Hematopoietic multipotent progenitor cell treated with erythropoietin and hydrocortisone succinate and interleukin-3 and kit ligand, for 15 days (in vitro differentiated cells): ENCODE measurements at places on chromosomes 12 and 14.

- no peak for DNase-seq
Measured at GRCh38 chr14:72549854-72550253, 344.0 kb downstream of the DPF3 start.

- DNase-seq: no peak
Measured at GRCh38 chr14:98958048-98958631, 313.9 kb downstream of the BCL11B start.

GRCh38 chr14:99821519-99822508 lies 28.6 kb downstream of the EML1 start:
- DNase-seq: no peak

GRCh38 chr12:31880340-31880739 lies 78.9 kb upstream of the RESF1 start:
- no peak for DNase-seq

DNA sequence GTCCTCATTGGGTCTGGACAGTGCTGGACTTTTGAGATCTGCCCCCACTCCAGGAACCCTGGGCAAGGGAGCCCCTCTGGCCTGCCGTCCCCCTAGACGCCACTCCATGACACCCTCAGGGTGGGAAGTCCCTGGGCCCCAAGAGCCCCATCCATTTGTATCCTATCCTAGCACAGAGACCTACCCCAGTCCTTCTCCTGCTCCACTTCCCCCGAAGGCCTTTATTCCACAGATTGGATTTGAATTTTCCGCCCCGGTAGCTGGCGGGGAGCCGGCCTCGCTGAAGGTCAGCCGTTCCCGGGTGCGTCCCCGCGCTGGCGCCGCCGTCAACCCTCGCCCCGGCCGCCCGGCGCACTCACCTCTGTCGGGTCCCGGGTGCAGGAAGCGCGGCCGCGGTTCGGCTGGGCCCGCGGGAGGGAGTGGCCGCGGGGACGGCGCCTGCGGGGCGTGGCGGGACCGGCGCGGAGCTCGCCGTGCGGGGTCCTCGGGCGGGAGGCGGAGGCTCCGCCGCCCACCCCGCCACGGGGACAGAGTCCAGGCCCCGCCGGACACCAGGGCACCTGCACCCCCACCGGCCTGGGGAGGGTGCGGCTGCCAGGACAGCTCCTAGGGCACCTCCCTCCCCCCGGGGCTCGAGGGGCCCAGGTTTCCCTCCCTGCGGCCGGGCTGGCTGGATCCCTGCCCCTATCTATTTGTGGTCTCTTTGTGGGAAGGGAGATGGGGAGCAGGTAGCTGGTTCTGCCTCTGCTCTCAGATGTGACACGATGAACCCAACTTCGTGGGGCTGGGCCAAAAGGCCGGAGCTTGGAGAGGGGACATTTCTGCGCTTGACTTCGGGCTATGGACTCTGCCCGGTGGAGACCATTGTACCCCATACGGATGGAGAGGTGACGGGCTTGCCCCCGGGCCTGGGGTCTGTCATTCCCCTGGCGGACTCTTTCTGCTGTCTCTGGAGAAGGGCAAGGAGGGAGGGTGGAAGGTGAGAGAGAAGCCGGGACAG lies 19.9 kb upstream of the GPR68 start:
- DNase-seq: peak; percentile 14

GRCh38 chr14:72366619-72367018 lies 434.4 kb downstream of the RGS6 start:
- no peak for DNase-seq

- no peak for DNase-seq
Measured at GRCh38 chr12:12428961-12429657, 72.2 kb downstream of the BORCS5 start.

- no peak for DNase-seq
Measured at GRCh38 chr12:25797386-25797785, 161.1 kb upstream of the RASSF8 start.

GRCh38 chr12:95884998-95885397 lies 26.2 kb downstream of the SNRPF start:
- no peak for DNase-seq

DNA sequence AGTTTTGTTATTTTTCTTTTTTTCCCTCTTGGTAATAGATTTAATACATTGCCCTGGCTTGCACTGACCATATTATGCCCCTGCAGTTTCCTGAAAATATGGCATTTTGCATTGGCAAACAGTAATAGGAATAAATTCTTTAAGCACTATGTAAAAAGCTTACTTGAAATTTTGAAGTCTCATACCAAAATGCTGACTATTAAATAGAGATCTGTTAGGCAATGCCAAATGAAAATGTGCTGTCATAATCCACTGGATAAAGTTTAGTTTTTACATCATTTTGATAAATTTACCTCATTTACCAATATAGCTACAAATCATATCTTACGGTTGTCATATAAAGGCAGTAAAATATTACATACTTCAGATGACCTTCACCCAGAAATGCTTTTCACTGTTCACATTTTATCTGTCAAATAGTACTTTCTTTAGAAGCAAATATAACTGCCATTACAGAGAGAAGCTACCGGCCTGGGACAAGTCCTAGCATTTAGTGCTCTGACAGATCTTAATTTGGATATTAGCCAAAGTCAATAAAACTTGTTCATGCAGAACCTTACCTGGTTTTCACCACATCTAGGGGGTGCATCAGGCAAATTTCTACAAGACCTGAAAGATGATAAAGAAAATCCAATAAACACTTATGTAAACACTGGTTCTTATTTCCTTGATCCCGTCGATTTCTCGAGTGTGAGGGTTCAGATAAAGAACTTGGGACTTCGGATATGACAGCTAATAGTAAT lies 212.9 kb downstream of the PAX9 start:
- no peak for DNase-seq

DNA sequence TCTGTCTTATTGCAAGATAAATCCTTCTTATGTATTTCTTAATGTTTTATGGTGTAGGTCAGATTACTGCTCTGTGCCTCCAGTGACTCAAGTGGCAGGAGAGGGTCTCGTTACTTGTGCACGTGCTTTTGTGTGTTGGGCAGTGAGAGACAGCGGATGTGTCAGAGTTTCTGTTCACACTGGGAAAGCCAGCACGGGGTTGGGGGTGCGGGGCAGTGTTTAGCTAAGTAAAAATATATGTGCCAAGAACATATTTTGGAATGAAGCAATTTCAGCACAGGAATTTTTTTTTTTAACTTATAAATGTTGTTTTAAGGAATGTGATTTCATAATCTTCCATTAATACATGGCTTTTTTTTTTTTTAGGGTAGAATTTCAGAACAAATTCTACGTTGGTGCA lies 4.5 kb upstream of the DNAH10 start:
- no peak for DNase-seq

DNA sequence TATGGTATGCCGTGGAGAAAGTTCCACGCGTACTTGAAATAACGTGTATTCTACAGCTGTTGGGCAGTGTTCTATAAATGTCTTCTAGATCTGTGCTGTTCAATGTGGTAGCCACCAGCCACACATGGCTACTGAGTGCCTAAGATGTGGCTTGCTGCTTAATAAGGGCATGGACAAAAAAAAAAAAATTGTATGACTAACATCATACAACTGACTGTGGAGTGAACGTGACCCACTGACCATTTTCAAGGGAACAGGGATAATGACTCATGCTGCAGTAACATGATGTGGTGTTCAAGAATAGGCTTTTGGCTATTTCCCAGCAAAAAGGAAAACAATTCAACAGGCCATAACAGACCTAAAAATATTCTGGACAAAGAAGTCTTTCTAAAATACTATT lies 13.0 kb downstream of the ATG14 start:
- DNase-seq: no peak

GRCh38 chr12:105928436-105928835 lies 210.3 kb downstream of the NUAK1 start:
- DNase-seq: no peak

DNA sequence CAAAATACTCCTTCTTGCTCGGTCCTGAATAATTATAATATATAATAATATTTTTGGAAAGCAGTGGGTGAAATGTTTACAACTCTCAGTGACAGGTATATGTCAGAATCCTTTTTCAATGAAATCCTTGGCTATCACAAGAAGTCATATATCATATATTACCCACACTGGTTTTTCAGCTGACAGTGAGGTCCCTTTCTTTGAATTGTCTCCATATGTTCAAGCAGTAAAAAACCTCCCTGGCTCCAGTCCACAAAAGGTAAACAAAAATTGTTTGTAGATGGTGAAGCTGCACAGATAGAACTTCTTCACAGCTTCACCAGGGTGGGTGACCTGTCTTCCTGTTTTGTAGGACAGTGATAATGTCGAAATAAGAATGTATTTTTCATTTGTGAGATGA lies 44.0 kb downstream of the A2ML1 start:
- DNase-seq: no peak

GRCh38 chr14:80047761-80048160 lies 163.5 kb downstream of the DIO2 start:
- DNase-seq: no peak

DNA sequence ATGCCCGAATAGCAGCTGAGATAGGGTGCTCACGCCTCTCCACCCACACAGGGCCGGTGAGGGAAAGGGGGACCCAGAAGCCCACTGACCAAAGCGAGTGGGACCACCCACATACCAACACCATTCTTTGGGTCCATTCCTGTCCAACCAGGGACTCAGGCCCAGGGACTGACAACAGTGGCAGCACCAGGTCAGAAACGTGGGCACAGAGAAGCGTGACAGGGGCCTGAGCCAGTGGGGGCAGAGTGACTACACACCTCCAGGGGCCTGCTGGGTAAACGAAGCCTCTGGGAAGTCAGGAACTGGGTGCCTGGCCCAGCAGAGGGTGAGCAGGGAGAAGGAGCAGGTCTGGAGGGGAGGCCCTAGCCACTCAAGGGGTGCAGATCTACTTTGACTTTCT lies 13.7 kb downstream of the SPRYD3 start:
- no peak for DNase-seq

DNA sequence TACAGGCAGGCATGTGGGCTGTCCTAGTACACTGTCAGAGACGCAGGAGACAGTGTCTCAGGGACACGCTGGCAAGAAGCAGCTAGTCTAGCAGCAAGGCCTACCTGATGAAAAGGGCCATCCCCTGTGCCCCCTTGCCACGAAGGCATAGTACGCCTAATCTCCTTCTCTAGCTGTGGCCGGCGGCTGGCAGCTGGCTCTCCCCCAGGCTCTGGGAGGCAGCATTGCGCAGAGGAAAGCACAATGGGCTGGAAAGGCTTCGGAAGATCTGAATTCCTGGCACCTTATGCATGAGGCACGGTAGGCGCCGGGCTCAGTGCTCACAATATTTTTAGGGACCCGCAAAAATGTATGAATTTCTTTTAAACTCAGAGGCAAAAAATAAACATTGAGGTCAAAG lies 16.0 kb upstream of the PLEKHH1 start:
- DNase-seq: no peak

DNA sequence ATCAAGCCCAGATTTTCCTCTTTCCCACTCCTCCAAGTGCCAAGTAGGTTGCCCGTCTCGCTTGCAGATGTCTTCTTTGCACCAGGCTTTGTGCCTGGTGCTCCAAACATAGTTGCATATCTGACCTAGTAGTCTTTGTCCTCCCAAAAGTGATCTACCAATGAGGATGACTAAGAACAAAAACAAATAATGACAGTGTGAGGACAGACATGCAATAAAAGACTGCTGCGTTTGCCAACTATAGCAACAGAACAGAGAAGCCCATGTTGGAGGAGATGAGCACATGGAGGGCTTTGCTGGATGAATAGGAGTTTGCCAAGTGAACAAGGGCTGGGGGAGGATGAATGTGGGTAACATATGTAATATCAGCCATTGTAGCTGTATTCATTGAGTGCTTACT lies 15.6 kb downstream of the DTX1 start:
- no peak for DNase-seq

DNA sequence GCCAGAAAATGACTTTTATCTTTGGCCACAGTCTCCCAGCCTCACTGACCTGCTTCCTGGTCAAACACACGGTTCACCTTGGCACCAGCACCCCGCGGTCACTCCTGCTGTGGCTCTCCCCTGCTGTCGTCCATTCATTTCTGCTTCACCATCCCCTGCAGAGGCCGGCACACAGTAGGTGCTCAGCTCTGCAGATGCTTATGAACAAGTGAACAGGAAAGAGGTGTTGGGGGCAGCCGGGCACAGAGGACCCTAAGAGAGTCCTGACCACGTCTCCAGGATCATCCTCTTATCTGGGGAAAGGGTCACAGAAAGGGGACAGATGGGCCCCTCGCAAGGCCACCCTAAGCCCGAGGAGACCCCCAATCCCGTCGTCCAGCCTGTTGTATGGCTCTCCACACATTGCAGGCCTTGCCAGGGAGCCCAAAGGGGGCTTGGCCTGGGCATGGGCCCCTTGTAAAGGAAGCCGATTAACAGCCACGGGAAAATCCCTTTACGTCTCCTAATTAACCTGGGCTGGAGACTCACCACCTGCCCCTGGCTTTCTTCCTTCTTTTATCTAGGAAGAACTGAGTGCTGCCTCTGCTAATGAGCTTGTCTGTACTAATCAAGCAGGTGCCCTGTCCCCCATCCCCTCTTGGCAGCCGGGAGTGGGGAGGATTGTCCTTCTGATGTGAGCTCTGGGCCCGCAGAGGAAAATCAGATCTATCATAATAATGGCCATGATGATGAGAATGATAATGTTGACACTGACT lies 119.2 kb downstream of the AACS start:
- DNase-seq: no peak

DNA sequence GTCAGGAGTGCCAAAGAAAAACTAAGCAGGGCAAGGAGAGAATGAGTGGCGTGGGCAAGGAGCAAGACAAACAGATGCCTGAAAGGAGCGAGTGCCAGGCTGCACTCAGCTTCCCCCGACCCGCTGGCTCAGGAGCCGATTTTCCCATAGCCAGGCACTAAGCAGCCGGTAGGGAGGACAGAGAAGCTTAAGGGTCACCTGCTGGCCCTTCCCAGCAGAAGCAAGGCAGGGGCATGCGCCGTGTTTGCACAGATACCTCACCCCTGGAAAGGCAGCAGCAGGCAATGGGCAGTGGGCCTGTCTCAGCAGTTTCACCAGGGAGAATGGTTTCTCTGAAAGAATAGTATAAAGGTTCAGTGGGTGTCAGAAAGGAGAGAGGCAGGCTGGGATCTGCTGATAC lies 104.9 kb upstream of the FKBP4 start:
- no peak for DNase-seq

DNA sequence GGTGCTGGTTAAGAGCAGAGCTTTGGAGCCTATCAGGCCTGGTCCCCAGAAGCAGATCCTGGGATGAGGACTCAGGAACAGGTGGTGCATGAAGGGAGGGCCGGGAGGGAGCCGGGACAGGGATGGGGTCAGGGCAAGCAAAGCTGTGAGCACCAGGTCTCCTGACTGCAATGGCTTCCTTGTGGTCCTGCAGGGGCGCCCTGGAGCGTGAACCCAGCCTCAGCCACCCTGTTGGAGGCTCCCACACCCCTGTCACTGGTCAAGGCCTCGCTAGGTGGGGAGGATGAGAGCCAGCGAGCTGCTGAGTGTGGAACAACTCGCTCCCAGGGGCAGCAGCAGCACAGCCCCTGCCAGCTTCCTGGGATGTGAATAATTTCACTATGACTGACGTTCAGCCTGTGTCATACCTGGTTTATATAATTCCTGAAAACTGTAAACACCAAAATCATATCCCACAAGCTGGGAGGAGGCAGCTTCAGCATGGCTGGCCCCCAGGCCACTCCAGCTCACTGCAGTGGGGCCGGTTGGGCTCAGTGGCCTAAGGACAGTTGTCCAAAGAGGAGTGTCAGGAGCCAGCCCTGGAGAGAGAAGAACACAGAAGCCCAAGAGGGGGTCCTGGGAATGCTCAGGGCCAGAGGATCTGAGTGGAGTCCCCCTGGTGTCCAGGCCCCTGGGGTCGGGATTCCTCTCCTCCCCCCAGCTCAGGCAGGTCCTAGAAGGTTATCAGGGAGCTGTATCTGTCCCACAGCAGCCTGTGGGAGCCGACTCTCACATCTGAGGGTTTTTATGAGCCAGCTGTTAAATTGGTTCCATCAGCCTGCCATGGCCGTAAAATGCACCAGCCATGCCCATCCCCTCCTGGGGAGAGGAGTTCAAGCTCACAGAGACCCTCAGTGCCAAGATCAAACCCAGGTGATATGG lies 272.9 kb downstream of the ADGRD1 start:
- DNase-seq: no peak
